ENCODE measurements at places on chromosomes 5 and 9.

DNA sequence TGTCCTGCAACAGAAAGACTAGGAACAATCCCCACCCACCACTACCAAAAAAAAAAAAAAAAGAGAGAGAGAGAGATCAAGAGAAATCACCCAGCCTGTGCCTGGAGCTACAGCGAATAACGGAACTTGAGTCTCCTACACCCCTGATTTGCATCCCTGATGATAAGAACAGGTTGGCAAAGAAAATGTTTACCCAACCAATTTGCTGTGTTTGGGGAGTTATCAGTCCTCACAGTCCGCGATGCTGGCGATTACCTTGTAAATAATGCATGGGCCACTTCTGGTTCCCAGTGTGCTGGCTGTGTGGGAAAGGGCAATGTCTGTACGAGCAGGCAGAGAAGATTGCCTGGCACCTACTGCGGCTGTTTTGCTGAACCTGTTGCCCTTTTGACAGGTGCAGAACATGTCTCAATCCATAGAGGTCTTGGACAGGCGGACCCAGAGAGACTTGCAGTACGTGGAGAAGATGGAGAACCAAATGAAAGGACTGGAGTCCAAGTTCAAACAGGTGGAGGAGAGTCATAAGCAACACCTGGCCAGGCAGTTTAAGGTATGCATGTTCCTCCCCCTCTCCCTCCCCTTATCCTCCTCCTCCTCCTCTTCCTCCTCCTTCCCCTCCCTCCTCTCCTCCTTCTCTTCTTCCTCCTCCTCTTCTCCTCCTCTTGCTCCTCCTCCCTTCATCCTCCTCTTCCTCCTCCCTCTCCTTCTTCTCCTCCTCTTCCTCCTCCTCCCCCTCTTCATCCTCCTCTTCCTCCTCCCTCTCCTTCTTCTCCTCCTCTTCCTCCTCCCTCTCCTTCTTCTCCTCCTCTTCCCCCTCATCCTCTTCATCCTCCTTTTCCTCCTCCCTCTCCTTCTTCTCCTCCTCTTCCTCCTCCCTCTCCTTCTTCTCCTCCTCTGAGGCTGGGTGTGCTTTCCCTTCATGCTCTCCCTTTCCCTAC, 8.3 kb downstream of the OLFM1 start:
- DNase-seq = no peak

GRCh38 chr9:121790841-121791240, 139.4 kb downstream of the DAB2IP start:
- no peak for DNase-seq

DNA sequence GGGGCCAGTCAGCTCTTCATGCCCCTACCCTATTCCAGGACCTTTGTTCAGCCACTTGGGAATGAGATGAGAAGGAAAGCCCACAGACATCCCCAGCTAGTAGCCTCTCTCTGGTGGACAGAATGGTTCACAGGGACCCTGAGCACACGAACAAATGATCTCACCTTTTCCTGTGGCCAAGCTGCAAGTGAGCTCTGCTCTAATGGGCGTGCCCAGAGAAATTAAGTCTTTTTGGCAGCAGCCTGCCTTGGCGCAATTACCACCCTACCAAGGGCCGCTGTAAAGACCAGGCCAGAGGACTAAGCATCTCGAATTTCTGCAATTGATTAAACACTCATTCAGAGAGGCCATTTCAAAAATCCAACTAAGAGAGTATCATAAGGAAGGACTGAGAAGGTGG, 56.0 kb downstream of the WHRN start:
- no peak for DNase-seq

DNA sequence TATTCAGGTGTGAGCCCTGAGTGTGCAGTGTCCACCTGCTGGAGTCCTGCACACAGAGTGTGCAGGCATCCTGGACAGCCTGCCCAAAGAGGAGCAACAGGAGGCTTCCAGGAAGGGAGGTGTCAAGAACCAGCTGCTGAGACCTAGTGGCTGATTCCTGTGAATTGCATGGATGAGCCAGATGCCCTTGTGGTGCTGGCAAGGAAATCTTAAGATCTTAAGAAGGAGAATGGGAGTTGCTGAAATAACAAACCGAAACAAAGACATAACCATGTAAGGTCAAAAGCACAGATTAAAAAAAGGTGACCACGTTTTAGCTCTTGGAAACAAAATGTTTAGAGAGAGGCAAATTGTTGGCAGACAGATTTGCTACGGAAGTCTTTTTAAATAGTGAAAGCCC, 29.3 kb upstream of the RPS23 start:
- peak; percentile 48 for DNase-seq

GRCh38 chr5:35058374-35058788, 10.6 kb upstream of the AGXT2 start:
- no peak for DNase-seq
